ENCODE measurements at places on chromosomes 2 and 18.

GRCh38 chr2:201203916-201204654 is 21.1 kb downstream of the CASP10 start:
- DNase-seq: no peak

DNA sequence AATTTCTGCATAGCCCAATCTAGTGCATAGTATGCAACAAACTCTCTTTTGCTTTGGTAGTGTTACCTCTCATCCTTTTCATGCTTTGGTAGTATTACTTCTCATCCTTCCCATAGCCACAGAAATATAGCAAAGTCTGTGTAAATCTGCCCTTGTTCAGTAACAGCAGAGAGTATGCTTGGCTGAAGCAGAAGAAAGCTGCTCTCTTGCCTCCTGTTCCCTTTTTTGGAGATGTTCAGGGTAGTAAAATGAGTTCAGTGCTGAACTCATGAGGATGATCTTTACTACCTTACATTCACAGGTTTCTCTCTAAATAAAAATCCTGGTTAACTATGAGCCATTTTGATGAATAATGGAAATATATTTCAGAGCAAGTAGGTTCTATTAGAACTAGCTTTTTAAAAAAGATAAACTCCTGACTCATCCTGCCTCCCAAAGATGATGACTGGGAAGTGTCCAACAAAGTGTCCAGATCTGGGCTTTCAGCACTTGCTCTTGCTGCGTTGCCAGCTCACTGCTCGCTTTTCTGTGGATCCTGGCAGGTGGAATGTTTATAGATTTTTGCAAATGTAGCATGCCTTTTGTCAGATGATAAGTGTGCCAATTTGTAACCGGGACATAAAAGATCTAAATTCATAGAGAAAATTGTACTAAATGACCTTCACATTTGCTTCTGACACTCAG is 29.4 kb upstream of the CHMP3 start:
- DNase-seq: no peak

GRCh38 chr18:58168221-58168620 is 124.2 kb downstream of the NEDD4L start:
- no peak for DNase-seq

DNA sequence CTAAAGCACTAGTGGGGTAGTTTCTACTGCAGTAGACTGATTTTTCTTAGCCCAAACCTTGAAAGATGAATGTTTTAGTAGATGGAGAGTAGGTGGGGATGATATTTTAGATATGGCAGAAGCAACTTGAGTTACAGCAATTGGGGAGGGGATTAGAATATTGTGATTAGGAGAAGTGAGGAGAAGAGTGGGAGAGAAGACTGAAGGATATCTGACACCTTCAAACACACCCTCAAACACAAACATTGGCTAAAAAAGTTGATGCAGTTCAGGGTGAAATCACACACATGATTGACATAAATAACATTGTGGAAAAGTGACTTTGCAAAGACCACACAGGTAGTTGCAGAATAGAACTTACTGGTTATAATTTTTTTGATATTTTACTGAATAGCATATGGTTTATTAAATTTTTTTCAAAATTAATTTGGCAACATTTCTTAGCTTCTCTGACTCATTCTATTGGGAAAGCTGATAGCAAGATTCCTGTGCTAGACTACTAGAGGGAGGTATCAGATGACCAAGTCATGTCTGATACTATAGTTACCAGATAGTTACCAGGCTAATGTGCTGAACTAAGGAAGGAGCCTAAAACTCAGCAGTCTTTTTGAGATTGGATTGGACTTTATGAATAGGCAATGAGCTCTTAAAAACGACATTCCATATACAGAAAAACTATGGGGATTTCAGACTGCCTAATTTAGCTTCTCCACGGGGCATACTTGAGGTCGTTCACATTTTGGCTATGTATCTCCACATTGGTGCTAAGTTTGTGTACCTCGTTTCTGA is 73.0 kb downstream of the ACTR3 start:
- DNase-seq: no peak

- no peak for DNase-seq
These were observed 300.0 kb upstream of the CHAC2 start for GRCh38 chr2:53467467-53468180.

DNA sequence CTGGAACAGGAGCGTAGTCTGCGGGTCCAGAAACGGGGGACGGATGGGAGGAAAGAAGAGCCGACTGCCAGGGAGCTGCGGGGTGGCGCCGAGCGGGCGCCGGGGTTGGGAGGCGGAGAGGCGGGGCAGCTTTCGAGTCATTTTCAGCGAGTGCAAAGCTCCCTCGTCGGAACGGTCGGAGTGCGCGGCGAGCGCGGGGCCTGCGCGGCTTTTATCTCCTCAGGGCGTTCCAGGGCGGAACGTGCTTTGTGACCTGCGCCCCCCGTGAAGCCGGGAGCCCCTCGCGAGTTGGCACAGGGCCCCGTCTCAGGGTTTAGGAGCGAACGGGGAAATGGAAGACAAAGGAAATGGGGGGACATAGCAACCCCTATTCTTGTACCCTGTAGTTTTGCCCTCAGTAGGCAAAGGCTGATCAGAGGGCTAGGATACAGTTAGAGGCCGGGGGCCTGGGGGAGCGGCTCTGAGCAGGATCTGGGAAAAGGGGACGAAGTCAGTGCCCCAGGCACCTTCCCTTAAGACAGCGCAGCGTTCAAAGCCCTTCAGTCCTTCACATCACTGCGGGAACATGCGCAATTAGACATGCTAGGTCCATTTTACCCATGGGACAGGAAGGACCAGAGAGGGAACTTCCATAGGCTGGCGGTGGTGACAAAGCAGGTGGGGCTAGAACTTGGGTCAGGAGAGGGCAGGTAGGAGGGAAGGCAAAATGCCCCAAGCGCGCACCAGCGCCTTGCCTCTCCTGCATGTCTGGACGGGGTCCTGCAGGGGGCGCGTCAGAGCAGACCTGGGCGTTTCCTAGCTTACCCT is 60.1 kb upstream of the IL1RL1 start:
- peak; percentile 83 for DNase-seq

DNA sequence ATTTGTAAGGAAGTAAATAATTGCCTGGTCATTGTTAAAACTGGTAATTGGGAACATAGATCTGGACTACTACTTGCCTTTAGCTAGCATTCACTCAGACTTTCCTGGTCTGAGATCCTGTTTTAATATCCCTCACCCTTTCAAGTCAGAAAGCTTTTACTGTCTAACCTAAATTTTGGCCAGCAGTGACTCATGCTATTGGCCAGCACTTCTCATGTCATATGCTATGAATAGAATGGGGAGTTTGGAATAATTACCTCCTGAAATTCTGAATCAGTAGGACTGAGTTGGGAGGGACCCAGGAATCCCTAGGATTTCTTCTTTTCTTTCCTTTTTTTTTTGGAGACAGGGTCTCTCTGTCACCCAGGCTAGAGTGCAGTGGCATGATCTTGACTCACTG is 19.3 kb downstream of the STK36 start:
- DNase-seq: no peak

GRCh38 chr2:1969701-1970015 is 225.3 kb upstream of the PXDN start:
- DNase-seq: no peak

DNA sequence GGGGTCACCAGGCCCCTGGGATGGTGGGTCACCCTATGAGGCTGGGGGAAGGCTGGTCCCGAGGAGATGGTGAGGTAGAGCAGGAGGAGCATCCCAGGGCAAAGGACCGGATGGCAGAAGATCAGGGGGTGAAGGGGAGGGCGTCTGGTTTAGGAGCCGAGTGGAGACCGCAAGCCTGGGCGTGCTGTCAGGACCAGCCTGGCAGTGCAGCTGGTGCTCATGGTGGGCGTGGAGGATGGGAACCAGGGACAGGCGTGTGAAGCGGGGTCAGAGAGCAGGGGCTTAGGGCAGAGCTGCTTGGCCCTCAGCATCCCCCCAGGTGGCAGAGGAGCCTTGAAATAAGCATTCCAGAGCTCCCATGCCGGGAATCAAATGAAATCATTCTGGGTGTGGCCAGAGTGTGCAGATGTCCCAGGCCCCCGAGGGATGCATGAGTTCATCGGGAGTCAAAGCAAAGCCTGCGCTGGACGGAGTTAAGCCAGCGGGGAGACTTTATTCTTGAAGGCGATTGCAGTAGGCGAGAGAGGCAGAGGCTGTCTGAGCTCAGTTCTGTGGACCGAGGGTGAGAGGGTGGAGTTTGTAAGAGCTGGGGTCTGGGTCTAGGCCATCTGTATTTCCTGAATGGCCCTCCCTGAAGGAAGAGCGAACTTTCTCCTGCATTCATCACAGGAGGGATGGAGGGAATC is 33.1 kb upstream of the MBP start:
- DNase-seq: no peak

- DNase-seq: no peak
These were observed 3.8 kb downstream of the ANKMY1 start for GRCh38 chr2:240553956-240554480.

- DNase-seq: no peak
These were observed 132.8 kb upstream of the SATB2 start for GRCh38 chr2:199590321-199591203.

- DNase-seq: no peak
These were observed 208.4 kb downstream of the ZNF407 start for GRCh38 chr18:74806073-74806472.

DNA sequence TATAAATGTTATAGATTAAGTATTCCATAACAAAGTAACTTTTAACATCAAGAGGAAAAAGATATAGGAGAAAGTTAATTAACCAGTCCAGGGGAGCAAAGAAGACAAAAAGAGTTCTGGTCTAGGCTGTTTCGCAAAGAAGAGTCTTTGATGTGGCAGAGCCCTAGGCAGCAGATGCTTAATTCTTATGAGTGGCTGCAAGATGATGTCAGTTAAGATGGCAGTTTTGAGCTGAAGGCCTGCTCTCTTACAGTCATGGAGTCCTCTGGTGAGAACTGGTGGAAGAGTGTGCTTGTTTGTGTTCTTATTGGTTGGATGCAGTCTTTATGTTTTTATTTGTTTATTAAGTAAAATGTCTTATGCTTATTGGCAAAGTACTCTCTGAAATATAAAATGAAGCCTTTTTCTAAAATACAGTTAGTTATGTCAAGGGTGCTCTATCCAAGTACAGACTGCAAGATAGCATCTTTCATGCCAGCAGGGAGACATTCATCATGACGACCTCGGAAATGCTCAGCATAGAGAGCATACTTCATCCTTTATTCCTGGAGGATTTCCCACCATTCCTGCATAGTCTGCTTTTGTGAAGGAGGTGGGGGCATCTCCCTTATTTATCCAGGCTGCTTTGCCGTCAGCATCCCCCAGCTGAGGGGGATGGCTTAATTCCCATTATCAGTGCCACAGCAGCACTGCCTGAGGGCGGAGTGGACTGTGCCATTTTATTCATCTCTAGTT is 38.9 kb upstream of the SERPINE2 start:
- DNase-seq: no peak
